ENCODE measurements at places on chromosomes 2 and 18.

GRCh38 chr18:44743631-44744030 is 62.9 kb downstream of the SETBP1 start:
- no peak for DNase-seq

DNA sequence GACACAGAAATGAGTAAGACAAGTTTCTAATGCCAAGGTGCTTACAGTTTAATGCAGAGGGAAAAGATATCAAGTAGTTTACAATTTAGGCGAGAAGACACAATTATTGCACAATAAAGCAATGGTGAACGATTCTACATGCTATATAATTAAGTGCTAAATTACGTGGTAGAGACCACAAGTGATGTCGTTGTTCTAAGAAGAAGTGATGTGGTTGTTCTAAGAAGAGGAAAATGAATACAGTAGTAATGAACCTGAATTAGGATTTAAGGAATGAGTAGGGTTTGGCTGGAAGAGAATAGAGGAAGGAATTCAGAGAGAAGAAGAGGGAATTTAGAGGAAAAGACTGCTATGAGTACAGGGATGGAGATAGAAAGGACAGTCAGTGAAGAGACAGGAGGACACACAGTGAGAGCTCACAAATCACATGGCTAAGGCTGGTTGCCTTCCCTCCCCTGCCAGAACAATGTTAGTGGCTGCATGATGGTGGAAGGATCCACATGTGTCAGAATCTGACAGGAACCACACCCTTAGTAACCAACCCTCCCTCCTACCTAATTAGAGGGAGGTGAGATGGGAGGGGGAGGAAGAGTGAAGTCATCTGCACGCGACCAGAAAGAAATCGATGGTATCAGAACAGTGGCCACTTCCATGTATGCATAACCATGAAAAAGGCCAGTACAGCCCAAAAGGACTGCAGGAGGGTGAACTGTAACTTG is 44.7 kb downstream of the M1AP start:
- no peak for DNase-seq

- DNase-seq = no peak
Observed at GRCh38 chr18:48037481-48038271, 107.2 kb upstream of the SMAD2 start.

DNA sequence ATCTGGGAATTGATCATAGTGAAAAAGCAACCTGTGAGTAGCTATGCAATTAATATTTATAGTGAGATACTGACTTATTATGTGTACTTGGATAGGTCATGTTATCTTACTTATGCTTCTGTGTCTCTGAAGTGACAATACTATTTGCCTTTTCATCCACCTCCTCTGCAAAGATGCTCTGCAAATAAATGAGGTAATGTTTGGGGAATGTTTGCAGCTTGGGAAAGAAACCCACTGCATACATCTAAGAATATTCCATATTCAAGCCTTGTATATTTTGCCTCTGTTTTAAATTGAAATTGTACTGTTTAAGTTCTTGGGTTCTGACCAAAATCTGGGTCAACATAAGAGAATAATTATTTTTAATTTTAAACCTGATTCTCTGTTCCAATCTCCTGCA is 217.4 kb upstream of the DTNA start:
- no peak for DNase-seq

DNA sequence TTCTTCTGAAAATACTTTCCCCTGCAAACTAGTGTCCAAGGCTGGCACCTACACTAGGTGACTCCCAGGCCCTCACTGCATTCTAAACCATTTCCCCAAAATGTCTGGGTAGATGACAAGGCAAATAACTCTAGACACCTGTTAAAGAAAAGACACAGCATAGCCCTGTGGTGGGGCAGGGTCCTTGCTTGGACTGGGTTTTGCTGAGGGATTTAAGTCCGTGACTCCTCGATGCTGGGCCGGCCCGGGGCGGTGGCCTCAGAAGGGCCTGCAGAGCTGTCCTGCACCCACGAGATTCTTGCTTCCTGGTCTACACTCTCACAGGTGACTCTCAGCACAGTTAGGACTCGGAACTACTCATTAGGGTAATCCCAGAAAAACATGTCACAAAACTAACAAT is 55.2 kb downstream of the MBP start:
- no peak for DNase-seq

DNA sequence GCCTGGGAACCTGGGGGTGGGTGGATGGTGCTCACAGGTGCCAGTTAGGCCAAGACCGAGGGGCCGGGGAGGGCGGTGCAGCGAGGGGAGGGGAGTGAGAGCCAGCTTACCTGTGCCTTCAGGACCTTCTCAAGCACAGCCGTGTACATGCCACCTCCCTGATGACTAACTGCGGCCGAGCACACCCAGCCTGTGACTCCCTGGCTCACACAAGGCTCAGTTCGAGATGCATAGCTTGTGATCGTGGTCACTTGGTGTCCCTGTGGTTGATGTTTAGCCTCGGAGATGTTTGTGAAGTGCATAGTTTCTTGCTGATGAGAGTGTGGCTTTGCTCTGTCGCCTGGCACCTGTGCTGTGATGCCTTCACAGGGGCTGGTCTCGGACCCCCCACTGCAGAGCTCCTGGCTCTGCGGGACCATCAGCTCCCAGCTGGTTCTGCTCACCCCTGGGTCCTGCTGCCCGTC is 84.5 kb upstream of the ODC1 start:
- no peak for DNase-seq

All from stimulated activated CD8-positive, alpha-beta memory T cell treated with anti-CD3 and anti-CD28 coated beads, Interleukin-4, amount 100 ng/mL, for 1 hour (primary cell).